Mammary epithelial cell (primary cell): ENCODE measurements at places on chromosomes 6 and 20.

DNA sequence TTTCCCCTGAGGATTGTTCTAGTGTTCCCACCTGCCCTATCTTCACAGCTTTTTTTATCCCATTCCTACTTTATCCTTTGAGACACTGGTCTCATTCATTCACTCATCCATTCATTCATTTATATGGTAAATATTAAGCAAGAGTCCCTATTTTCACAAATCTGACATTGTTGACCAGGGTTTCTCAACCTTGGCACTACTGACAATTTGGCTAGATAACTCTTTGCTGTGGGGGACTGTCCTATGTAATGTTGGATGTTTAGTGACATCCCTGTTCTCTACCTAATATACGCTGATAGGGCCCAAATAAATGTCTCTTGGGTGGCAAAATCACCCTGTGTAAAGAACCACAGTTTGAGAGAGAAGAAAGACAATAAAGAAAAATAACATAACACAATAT is 345.0 kb downstream of the GRIK2 start:
- no peak for DNase-seq

- DNase-seq: no peak
These were observed 4.1 kb downstream of the TRPC4AP start for GRCh38 chr20:35088231-35089145.

DNA sequence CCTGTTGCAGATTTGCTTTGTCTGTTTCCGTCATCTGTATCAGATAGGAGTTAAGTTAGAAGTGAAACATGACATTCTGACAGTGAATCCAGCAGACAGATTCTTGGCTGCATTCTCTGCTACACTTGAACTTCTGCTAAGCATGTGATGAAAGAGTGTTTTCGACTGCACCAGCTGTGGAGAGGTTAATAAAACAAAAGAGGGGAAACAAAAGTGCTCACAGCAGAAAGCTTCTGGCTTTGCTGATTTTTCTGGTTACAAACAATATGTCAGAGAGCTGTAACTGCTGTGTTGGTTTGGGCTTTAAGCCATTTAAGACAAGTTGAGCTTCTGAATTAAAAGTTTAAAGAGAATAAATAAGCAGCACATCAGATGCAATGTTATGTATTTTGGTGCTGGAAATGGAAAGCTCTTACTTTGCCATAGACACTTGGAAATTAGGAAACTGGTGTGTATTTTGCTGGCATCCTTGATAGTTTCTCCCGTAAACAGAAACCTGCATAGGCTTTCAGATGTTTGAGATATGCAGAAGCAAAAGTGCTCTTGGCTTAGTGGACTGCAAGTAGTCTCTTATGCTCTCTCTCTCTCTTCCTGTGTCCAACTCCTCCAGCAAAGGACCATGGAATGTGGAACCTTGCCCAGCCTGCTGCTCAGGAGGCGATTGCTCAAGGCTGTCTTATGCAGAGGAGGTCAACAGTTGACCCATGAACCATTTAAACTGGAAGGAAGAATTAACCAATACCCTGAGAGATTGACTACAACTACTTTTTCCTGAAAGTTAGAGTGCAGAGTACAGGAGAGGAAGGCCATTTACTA is 104.9 kb downstream of the RPS12 start:
- DNase-seq: no peak

DNA sequence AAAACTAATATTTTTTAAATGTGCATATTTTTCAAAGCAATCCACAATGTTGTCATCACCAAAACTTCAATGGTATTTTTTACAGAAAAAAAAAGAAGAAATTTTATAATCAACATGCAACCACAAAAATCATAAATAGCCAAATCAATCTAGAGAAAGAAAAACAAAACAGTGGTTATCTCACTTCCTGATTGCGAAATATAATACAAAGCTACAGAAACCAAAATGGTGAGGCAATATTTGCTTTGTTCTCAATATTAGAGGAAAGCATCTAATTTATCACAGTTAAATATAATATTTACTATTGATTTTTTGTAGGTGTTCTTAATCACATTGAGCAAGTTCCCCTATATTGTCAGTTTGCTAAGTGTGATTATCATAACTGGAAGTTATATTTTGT is 720.7 kb upstream of the ADGRB3 start:
- DNase-seq: no peak

GRCh38 chr6:2072453-2072852 is 173.0 kb downstream of the GMDS start:
- DNase-seq: no peak

GRCh38 chr6:143160015-143160414 is 99.3 kb downstream of the AIG1 start:
- DNase-seq: no peak

GRCh38 chr20:56943946-56944945 is 315.1 kb downstream of the TFAP2C start:
- DNase-seq: no peak

- no peak for DNase-seq
These were observed 45.9 kb upstream of the SLC2A12 start for GRCh38 chr6:134098276-134098675.

- DNase-seq: no peak
These were observed 86.9 kb downstream of the CD109 start for GRCh38 chr6:73782911-73783310.

DNA sequence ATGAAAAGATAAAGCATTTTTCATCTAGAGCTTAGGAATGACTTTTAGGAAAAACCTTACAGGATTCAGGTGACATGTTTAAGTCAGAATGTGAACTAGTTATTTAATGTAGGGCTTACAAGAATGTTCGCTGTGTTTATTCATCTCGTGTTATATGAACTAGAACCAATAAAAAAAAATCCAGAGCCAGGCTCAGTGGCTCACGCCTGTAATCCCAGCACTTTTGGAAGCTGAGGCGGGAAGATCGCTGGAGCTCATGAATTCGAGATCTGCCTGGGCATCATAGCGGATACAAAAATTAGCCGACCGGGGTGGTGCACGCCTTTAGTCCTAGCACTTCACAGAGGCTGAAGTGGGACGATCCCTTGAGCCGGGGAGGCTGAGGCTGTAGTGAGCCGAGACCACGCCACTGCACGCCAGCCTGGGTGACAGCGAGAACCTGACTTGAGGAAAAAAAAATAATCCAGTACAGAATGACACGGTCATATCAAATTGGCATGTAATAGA is 46.3 kb downstream of the OR2B2 start:
- DNase-seq: peak; percentile 45

GRCh38 chr20:50533061-50533460 is 22.9 kb downstream of the PTPN1 start:
- DNase-seq: no peak

DNA sequence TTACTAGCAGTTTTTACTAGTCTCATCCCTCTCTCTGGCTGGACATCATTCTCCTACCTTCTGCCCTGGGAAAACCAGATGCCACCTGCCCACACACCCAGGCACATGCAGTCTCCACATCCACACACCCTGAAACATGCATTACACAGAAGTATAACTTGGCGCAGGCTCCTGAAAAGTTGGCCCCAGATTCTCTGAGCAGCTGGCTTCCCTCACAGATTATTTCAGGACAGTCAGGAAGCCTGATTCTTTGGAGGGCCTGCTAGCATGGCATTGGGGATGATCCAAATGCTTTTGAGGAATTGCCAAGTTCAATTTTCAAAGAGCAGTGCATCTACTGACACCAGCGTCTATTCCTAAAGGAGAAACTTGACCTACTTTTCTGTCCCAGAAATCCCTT is 27.8 kb upstream of the KIF16B start:
- no peak for DNase-seq

GRCh38 chr20:10632721-10633509 is 40.9 kb downstream of the JAG1 start:
- DNase-seq: peak; percentile 58

GRCh38 chr6:161215193-161215592 is 58.7 kb downstream of the AGPAT4 start:
- DNase-seq: peak; percentile 44

- peak; percentile 36 for DNase-seq
These were observed 34.7 kb downstream of the BMP2 start for GRCh38 chr20:6802227-6802626.

GRCh38 chr6:141041596-141042087 is 1091.1 kb upstream of the GJE1 start:
- no peak for DNase-seq

- DNase-seq: no peak
These were observed 64.7 kb upstream of the PRL start for GRCh38 chr6:22361576-22361975.

DNA sequence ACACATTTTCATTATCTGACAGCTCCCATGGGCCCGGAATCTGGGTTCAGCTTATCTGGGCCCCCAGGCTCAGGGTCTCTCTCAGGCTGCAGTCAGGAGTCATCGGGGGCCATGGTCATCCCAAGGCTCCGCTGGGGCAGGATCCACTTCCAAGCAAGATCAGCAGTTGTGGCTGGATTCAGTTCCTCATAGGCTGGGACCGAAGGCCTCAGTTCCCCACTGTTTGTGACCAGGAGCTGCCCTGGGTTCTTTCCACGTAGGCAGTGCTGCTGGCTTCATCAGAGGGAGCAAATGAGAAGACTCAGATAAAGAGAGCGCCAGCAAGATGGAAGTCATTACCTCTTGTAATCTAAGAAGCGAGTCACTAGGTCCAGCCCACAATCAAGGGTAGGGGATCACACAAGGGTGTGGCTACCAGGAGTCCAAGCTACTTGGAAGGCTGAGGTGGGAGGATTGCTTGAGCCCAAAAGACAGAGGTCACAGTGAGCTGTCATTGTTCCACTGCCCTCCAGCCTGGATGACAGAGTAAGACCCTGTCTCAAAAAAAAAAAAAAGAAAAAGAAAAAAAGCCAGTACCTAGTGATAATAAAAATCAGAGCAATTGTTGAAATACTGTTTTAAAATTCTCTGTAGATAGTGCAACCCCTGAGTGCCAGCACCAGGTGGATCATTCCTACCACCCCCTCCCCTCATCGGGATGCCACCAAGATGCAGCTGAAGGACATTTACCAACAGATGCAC is 162.7 kb downstream of the NFATC2 start:
- no peak for DNase-seq

- no peak for DNase-seq
These were observed 166.2 kb downstream of the TRIM27 start for GRCh38 chr6:28757429-28758045.

- DNase-seq: no peak
These were observed 19.0 kb downstream of the LRRC1 start for GRCh38 chr6:53813801-53814200.

- no peak for DNase-seq
These were observed 83.3 kb downstream of the SYCP2 start for GRCh38 chr20:59850018-59850641.

- DNase-seq: no peak
These were observed 199.7 kb downstream of the TBXT start for GRCh38 chr6:165967810-165968407.

- no peak for DNase-seq
These were observed 394.5 kb downstream of the PTPRT start for GRCh38 chr20:42795111-42795695.

GRCh38 chr20:57656252-57656820 is 36.1 kb upstream of the ZBP1 start:
- DNase-seq: no peak

GRCh38 chr6:73985891-73986290 is 289.9 kb downstream of the CD109 start:
- DNase-seq: peak; percentile 45

DNA sequence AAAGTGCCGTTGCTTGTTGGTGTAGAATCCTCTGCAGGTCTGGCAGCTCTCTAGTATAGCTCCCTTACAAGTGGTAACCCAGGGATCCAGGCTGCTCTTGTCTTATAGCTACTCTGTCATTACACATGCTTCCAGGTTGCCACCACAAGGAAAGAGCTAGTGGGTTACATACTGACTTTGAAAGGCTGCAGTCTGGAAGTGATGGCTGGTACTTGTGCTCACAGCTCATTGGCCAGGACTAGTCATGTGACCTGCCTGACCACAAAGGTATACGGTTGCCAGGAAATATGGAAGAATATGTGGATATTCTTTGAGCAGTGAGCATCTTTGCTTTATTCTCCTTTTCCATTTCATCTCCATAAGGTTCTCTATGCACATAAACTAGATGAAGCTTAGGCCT is 46.0 kb downstream of the RREB1 start:
- DNase-seq: no peak

DNA sequence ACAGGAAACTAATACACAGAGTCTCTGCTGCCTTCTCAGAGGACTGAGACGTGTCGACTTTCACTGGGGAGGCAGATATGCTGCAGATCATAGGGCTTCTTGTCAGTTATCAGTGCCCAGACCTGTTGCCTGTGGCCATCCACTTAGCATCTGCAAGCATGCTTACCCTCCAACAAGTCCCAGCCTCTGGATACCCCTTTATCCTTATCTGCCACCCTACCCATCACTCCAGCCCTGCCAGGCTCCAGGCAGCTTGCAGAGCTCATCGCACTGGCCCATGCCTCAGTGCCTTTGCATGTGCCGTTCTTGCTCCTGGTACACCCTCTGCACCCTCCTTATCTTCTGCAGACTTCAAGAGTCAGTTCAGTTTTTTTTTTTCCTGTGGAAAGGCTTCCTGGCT is 119.2 kb downstream of the TOX2 start:
- no peak for DNase-seq

- peak; percentile 46 for DNase-seq
These were observed 57.2 kb upstream of the MYL9 start for GRCh38 chr20:36483919-36484808.

DNA sequence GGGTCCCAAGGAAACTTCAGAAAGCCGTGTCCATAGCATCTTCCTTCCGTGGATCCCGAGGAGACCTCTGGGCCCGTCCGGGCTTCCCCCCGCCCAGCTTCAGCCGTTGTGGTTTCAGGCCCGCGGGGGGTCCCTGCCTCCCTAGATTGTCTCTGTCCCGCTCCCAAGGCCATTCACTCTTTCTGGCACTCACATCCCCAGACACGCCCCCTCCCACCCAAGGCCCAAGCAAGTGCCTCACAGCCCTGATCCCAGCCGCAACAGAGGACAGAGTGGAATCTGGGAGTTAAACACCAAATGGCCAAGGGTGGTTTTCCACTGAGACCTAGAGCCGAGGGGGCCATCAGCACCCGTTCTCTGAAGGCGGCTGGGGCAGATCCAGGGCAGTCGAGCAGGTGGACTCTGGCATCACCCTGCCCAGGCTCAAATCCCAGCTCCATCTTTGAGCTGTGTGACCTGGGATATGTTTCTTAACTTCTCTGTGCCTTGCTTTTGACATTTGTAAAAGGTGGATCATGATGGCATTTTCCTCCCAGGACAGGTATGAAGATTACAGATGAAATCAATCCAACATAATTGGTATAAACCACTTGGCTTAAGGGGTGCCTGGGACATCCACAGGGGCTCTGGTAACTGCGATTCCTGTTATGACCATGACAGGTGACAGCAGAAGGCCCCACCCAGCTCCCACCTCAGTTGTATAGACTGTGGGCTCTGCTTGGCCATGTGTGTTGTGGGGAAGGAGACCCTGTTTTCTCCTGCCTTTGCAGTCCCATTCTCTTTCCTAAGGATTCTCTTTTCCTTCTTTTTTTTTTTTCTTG is 48.1 kb downstream of the CTCFL start:
- DNase-seq: no peak

GRCh38 chr20:1357921-1358671 is 29.2 kb upstream of the SDCBP2 start:
- no peak for DNase-seq

- no peak for DNase-seq
These were observed 29.9 kb downstream of the FRK start for GRCh38 chr6:116030770-116031169.
